CD4-positive, alpha-beta T cell treated with Interleukin-2 at 100 ng/mL for 4 hours (primary cell): ENCODE measurements at places on chromosomes 11 and 22.

- DNase-seq, result no peak
Measured at GRCh38 chr22:49880281-49880680, 26.6 kb downstream of the ZBED4 start.

- no peak for DNase-seq
Measured at GRCh38 chr11:65958291-65958690, 3.2 kb upstream of the SART1 start.

- DNase-seq, result no peak
Measured at GRCh38 chr11:65003282-65003681, 6.5 kb upstream of the BATF2 start.

GRCh38 chr11:113894421-113894996 is 10.1 kb upstream of the HTR3B start:
- DNase-seq, result no peak

DNA sequence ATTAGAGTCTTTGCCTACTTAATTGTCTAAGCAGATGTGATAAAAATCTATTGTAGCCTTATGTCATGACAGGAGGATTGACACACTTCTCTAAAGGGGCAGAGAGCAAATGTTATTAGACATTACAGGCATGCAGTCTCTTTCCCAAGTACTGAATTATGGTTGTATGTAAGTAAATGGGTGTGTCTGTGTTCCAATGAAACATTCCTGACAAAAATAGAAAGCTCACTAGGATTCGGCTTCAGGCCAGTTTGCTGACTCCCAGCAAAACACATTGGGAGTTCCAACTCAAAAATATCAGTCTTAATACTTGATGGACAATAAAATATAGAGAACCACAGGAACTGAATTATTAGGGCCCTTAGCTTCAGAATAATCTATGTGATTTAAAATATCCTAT is 1480.4 kb downstream of the FAM181B start:
- no peak for DNase-seq

GRCh38 chr11:100294748-100295147 is 392.3 kb upstream of the ARHGAP42 start:
- DNase-seq, result no peak

GRCh38 chr11:67045314-67045713 is 11.3 kb upstream of the RHOD start:
- DNase-seq, result no peak

DNA sequence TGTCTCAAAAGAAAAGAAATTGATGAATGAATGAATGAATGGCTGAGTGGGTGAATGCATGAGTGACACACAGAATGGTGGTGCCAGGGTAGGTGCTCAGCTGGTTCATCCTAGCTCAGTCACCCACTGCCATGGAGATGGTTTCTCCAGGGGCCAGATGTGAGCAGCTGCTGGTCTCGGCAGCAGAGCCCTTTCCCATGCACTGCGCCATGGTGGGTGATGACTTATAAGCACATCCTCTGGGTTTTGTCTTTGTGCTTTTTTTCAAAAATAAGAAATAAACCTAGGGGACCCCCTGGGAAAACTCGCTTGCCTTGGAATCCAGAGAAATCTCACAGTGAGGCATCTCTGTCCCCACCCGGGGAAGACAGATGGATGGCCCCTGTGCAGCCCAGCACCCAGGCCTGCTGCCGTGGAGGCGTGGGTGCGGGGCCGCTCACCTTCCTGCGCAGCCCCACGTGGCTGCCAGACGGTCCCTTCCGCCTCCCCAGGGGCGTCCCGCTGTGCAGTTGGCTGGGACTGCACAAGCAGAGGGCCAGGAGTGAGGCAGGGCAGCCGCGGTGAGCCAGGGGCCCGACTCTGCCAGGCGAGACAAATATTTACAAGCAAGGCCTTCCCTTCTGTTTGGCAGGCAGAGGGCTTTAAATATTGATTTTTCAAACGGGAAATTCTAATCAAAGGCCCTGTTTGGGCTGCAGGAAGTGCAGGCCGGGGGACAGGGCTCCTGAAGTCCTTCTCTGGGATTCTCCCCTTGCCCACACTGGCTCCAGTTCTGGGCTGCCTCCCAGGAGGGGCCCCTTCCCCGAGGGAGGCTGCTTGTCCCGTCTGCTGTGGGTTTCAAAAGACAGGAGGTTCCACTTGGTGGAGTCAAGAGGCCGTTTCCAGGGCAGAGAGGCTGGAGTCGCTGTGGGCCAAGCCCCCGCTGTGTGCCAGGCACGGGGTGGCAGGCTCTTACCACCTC is 24.3 kb downstream of the MPPED1 start:
- no peak for DNase-seq

DNA sequence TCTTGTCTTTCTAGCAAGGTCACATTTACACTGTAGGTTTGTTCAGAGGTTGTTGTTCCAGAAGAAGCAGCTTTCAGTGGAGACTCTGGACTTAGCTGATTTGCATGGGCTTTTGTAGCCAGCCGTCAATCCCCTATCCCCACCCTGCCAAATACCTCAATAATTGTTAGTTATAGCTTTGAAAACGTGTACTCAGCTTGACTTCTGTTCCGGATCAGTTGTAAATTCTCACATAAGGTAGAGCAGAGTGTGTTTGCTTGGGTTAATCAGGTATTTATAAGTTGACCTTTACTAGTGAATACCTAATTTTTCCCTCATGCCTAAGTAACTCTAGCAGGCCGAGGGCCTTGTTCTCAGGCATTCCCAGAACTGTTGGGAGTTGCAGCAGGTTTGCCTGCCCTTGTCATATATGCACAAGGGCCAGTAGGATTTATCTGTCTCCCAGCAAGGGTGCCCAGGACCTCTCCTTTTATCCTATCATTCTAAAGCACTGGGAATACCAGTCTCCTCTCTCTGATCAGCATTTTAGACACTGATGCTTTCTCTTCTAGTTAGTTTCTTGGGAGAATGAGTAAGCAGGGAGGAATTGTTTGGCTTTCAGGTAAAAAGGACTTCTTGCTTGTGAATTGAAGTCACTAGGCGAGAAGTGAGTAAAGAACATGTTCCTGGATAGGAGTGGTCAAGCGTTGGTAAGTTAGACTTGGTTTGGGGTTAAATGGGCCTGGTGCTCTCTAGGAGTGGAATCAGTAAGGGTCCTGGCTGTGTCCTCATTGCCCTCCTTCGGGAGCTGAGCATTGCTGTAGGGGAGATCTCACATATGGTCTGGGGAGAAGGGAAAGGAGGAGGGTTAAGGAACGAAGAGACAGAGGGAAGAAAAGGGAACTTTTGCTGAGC is 22.1 kb downstream of the STIM1 start:
- DNase-seq, result no peak

GRCh38 chr11:61973476-61974162 is 6.2 kb upstream of the FTH1 start:
- DNase-seq, result no peak

- DNase-seq, result no peak
Measured at GRCh38 chr11:73271936-73272679, at the start of gene P2RY6. Gene P2RY6, plus strand, starts transcription at chr11:73272338. Its CDS starts 24,181 bp downstream, at chr11:73296519.

DNA sequence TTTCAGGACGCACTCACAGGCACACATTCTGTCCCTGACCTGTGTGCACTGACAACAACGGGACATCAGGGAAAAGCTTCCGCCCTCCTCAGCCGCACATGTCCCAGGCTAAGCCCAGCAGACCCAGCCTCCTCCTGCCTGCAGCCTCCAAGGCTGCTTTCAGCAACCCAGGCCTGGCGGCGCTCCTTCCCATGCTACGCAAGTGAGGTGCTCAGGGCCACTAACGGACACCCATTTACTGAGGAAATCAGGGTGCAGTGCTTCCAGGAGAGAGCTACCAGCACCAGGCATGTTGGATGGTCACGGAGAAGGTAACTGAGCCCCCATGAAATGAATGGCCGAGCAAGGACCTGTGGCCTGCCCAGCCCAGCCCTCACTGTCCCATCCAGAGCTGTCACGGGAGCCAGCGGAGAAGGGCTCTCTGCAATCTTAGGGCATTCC is 6.9 kb downstream of the MOB2 start:
- DNase-seq, result no peak

DNA sequence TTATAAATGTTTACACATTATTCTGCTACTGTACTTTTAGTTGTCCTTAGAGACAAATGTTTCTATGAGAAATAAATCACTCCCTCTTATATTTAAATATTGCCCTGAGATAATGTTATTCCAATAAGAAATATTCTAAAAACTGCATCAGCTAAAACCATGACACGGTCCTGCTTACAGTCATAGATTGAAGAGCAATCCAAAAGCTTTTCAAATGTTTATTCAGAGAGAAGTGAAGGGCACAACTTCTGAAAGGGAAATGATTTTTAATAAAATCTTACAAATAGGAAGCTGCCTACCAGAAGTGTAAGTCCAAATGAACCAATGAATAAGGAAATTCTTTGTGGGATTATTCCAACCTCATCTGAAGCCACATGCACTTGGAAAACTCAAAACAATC is 49.2 kb downstream of the STK33 start:
- no peak for DNase-seq

GRCh38 chr11:125390946-125391345 is 105.1 kb downstream of the FEZ1 start:
- DNase-seq, result no peak

DNA sequence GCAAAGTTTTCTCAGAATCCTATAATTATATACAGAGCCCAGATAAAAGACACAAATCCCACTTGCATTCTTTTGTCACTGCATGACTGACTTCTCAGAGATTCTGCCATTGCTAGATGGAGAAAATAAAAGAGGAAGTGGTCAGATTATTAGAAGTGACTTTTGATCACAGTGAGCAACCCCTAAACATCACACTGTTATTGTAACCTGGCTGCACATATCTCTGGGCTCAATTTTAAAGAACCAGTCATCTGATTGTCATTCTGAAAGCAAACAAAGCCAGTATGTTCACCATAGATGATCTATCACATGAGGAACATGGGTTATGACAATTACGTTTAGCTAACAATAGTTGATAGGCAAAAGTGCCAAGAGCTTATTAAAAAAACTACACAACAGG is 47.8 kb downstream of the COPB1 start:
- DNase-seq, result no peak

- no peak for DNase-seq
Measured at GRCh38 chr11:78796956-78797355, 222.3 kb upstream of the NARS2 start.

DNA sequence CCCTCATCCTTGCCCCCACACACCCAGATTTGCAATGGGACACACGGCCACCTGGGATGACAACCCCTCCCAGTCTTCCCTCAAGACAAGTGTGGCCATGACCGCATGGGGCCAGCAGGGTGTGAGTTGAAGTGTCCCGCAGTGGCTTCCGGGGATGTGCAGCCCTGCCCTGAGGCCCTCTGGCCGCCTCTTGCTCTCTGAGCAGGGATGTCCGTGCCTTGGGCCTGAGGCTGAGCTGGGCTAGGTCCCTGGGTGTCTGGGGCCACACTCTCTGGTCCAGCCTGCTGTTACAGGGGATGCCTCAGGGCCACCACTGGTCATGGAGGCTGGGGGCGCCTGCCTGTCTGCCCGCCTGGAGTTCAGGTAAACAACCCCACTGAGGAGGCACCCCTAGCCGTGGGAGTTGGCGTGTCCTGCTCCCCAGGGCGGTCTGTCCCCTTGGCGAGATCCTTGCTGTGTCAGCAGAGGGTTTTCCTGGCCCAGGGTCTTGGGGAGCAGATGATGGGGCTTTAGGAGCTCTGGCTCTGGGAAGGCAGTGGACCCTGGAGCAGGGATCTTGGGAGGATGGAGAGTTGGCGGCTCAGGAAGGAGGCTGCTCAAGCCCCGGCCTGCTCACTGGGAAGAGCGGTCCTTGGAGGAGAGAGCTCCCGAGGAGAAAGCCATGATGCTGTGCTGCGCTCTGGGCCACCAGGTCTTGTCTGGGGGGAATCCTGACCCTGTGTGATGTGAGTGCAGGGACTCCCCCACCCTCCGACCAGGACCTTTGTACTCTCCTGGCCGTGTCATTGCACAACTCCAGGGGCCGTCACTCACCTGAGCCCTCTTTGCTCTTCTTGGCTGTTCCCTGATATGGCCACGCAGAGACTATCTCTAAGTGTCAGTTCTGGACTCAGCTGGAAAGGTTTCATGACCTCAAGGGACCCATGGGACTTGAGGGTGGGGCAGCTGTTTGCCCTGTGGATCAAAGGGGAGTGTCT is 67.9 kb downstream of the KCNQ1 start:
- no peak for DNase-seq

DNA sequence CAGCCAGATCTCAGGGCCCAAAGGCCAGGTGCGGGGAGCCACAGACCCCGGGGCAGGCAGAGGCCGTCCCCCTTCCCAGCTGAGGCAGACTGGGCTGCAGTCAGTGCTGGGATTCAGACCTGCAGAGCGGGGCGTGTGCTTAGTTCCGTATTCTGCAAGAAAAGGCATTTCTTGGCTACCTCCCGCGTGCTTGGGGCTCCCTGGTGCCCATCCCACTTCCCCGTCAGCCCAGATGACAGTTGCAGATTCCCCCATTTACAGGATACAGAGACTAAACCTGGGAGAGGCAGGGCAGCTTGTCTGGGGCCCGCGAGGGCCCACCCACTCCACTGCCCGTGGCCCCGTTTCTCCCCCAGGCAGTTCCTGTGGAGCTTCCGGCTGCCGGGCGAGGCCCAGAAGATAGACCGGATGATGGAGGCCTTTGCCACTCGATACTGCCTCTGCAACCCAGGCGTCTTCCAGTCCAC is 18.3 kb downstream of the CYTH4 start:
- peak; percentile 39 for DNase-seq

GRCh38 chr22:27581236-27581635 is 220.3 kb downstream of the MN1 start:
- DNase-seq, result no peak

GRCh38 chr11:75241036-75241905 is 697 bp downstream of the TPBGL start:
- DNase-seq, result peak; percentile 90

- DNase-seq, result no peak
Measured at GRCh38 chr11:85717429-85717828, 31.4 kb upstream of the CCDC89 start.

GRCh38 chr11:65188486-65188885 is 6.8 kb downstream of the CAPN1 start:
- DNase-seq, result no peak

DNA sequence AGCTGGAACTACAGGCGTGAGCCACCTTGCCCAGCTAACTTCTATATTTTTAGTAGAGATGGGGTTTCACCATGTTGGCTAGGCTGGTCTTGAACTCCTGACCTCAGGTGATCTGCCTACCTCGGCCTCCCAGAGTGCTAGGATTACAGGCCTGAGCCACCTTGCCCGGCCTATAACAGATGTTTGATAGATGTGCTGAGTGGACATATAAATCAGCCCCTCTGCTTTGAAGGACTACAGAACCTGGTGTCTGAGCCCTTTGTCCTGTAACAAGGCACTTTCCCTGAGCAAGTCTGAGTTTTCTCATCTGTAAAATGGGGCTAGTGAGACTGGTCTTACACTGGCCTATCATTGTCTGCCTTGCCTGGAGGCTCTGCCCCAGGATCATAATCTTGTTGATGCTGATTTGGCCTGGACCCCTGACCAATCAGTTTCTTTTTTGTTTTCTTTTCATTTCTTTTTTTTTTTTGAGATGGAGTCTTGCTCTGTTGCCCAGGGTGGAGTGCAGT is 7.0 kb downstream of the RIN1 start:
- DNase-seq, result no peak

DNA sequence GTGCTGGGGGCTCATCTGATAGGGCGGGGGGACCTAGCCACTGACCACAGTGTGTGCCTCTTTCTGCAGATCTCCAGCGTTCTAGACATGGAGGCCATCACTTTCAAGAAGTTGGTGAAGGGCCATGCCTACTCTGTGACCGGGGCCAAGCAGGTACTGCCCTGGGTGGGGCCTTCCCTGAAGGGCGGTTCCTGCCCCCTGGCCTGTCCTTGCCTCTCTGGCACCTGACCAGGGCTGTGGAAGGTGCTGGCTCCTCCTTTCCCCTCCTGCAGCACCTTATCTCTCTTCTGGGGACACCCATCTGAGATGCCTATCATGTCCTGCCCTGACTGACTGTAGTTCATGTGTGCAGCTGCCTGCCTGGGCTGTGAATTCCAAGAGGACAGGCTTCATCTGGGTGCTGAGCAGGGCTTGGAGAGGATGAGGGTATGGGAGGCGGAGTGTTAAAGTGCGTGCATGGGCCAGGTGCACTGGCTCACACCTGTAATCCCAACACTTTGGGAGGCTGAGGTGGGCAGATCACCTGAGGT is 5.5 kb downstream of the CAPN1 start:
- no peak for DNase-seq
